Uterus (tissue), 4 donors: ENCODE measurements at places on chromosomes 5 and 9. TPM values are rescaled to one million over a fixed set of nuclear protein-coding genes. Genes with fewer than 3 reads are reported as not detected.

Gene CNTRL
- 23.5 TPM for total RNA-seq

Gene MARCOL
- not detected for total RNA-seq

Gene CDKN2B
- 1.8 TPM for total RNA-seq

Gene TIMD4
- total RNA-seq, result not detected

Gene ENTREP1
- 0.59 TPM for total RNA-seq

Gene AGXT2
- not detected for total RNA-seq

- peak; percentile 72 for DNase-seq
Observed at GRCh38 chr5:179270581-179271427, 74.5 kb downstream of the ADAMTS2 start.

GRCh38 chr5:109407913-109408312, 1.9 kb downstream of the PJA2 start:
- no peak for DNase-seq

- no peak for DNase-seq
Observed at GRCh38 chr9:11506980-11507379, 894.2 kb upstream of the PTPRD start.

DNA sequence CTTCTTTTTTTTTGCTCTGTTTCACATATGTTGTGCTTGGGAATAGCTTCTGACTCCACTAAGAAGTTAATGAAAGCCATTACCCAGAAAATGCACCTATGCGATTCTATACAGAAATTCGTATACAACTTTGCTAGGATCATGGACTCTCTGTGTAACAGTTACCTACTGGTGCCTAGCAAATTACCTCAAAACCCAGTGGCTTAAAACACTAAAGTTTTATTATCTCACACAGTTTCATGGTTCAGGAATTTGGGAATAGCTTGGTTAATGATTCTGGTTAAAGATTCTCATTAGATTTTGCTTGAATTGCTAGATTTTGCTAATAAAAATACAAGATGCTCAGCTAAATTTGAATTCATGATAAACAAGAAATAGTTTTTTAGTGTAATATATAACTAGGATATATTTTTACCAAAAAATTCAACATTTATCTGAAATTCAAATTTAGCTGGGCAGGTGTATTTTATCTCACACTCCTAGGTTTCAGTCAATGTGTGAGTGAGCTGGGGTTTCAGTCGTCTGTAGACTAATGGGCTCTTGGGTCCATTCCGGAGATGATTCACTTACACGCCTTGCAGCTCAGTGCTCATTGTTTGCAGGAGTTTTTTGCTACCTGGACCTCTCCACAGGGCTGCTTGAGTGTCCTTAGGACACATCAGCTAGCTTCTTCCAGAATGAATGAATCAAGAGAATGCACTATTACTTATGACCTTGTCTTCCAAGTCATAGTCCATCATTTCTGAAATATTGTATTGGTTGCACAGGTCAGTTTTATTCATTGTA, 75.1 kb downstream of the MROH2B start:
- DNase-seq, result no peak

DNA sequence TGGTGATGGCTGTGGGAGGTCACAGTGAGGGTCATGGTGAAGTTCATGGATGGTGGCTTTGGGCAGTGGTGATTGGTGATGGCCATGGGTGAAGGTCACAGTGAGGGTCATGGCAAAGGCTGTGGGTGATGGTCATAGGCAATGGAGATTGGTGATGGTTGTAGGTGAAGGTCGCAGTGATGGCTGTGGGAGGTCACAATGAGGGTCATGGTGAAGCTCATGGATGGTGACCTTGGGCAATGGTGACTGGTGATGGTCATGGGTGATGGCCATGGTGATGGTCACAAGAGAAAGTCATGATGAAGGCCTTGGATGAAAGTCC, 115.6 kb upstream of the IRX4 start:
- no peak for DNase-seq

GRCh38 chr9:136244969-136245218, 718 bp downstream of the QSOX2 start:
- no peak for DNase-seq

GRCh38 chr9:121863955-121864354, 212.5 kb downstream of the DAB2IP start:
- no peak for DNase-seq

- DNase-seq, result no peak
Observed at GRCh38 chr5:172199446-172199845, 5.5 kb downstream of the EFCAB9 start.

GRCh38 chr5:95730011-95730700, 980 bp upstream of the RHOBTB3 start:
- no peak for DNase-seq

GRCh38 chr5:107322936-107323335, 347.8 kb downstream of the EFNA5 start:
- no peak for DNase-seq

DNA sequence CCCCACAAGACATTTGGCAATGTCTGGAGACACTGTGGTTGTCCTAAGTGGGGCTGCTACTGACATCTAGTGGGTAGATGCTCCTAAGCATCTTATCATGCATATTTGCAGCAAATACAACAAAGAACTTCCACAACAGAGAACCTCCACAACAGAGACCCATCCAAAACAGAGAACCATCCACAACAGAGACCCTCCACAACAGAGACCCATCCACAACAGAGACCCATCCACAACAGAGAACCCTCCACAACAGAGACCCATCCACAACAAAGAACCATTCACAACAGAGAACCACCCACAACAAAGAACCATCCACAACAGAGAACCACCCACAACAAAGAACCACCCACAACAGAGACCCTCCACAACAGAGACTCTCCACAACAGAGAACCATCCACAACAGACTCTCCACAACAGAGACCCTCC, 32.8 kb downstream of the ARPC5L start:
- no peak for DNase-seq

DNA sequence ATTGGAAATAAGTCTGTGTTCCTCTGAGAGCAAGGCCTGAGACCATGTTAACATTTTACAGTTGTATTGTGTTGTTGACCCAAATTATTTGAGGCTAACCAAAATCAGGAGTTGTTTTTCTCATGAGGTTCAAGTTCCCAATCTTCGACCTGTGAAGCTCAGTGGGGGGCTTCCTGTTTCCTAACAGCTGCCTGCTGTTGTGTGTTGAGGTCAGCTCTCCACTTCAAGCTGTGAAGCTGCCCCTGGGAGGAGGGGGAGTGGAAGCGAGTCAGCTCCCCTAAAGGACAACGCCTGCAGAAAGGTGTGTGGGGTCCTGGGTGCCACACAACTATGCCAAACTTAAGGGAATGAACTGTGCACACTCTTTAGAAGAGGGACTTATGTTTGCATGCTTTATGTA, 295.5 kb downstream of the IRX1 start:
- no peak for DNase-seq

- no peak for DNase-seq
Observed at GRCh38 chr9:89471390-89471789, 26.5 kb downstream of the SEMA4D start.

DNA sequence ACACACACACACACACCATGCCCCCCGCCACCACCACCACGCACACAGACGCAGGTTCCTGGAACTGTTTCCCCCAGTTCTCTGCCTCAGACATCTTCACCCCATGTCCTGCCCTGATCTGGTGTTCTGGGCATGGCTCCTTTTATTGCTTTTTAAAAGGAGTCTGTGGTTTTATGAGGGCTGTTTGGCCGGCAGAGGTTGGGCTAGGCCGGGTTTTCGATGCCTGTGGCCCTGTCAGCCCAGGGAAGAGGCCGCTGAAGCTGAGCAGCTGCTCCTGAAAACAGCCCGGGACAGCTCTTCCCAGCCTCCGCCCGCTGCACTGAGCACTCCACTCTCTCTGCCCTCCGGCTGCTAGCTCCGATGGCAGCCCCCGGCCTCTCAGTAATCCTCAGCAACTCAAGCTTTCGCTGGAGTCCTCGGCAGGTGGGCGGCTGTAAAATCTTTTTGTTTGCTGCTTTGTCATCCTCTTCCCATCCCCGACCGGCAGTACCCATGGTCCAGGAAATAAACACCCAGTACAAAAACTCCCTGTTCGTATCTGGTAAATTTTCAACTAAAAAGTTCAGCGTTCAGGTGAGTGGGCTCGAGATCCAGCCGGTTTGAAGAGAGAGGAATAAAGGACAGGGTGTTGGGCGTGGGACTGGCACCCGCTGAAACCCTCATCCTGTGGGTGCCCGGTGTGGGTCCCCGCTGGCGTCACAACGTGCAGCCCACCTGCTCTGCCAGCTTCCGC, 103.0 kb upstream of the ERCC6L2 start:
- peak; percentile 49 for DNase-seq

DNA sequence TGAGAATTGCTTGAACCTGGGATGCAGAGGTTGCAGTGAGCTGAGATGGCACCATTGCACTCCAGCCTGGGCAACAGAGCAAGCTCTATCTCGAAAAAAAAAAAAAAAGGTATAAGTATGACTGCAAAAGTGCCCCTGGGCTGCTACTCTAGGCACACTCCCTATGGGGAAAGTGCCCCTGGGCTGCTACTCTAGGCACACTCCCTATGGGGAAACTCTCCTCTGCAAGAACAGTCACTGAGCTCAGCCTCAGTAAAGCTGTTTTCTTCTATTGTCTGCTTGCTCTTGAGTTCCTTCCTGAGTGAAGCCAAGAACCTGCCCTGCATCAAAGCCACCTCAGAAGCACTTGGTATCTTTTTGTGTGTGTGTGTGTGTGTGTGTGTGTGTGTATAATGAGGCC, 20.9 kb upstream of the TENT2 start:
- DNase-seq, result no peak

DNA sequence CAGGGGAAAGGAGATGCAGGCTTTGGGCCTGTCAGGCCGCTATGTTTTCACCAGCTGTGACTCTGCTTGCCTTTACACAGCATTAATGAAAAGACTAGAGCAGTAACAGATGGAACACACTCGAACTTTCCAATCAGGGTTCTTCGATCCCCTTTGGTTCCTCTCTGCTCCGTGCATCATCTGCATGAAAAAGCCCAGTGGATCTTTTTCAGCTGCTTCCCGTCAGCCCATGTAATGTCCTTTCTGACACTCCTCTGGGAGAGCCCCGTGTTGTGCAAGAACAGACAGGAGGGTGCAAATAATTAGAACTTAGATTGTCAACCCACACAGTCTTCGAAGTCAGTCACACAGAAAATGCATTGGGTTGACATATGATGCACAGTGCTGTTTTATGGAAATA, 448.9 kb upstream of the ZNF462 start:
- DNase-seq, result no peak

- no peak for DNase-seq
Observed at GRCh38 chr9:92917176-92917800, 30.0 kb upstream of the FGD3 start.

DNA sequence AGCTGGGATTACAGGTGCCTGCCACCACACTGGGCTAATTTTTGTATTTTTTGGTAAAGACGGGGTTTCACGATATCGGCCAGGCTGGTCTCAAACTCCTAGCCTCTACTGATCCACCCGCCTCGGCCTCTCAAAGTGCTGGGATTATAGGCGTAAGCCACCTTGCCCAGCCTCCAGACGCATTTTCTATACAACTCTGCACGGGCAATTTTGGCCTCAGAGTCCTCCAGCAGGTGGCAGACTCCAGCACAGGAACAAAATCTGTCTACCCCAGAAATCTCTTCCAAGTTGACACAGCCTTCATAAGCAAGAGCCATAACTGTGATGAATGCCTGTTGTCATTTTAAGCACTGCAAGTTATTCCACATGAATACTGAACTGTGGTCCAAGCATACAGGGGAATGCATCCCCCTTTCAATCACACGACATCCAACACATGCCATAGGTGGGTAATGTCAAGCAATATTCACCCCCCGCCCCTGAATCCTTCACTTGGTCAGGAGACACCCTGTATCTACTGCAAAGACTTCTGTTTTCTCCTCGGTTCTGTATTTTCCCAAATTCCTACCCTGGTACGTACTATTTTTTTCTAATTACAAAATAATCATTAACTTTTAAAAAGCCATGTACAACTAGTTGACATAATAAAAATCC, 50.8 kb downstream of the ALDH7A1 start:
- DNase-seq, result no peak

DNA sequence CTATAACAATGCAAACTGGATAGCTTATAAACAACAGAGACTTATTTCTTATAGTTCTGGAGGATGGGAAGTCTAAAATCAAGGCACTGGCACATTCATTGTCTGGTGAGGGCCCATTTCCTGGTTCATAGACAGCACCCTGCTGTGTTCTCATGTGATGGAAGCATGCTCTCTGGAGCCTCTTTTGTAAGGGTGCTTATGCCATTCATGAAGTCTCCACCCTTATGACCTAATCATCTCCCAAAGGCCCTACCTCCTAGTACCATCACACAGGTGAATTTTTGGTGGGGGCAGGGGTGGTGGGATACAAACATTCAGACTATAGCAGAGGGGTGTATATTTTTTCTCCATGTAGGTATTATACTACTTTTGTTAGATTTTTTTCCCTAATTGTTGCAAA, 92.4 kb downstream of the UNC13B start:
- DNase-seq, result no peak

- no peak for DNase-seq
Observed at GRCh38 chr5:172085738-172086137, 79.3 kb upstream of the FBXW11 start.

- DNase-seq, result peak; percentile 82
Observed at GRCh38 chr5:147509710-147510651, at the start of gene DPYSL3. Gene DPYSL3 (minus strand): TSS chr5:147510068. CDS start chr5:147509858, 210 bp downstream.

DNA sequence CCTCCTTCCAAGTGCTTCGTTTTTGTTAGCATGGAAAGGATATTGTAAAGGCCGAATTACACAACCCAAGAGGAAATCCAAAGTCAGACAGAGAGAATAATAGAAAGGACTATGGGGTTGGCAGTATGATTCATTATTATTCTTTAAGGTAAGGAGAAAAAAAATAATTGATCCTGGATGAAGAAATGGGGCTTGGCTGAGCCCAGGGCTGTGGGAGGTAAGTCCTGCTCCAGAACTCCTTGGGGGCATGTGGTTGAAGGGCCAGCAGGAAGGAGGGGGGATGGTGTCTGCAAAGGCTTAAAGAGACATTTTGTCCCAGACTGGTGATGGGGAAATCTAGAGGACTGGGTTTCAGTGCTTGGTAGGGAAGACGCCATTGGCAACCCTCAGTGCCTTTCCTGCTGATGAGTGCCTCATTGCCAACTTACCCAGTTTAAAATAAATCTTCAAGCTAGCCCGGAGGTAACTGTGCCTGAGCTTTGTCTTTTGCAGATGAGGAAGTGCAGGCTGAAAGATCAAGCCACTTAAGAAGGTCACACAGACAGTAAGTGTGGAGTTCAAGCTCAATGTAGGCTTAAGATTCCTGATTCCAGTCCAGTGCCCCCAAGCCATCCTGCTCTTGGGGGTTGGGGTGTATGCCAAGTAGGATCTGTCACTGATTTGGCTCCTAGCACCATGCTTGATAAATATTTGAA, 30.2 kb downstream of the FOXI1 start:
- no peak for DNase-seq

- no peak for DNase-seq
Observed at GRCh38 chr9:78671785-78672184, 374.9 kb downstream of the PSAT1 start.

- DNase-seq, result no peak
Observed at GRCh38 chr5:175092691-175093090, 351.3 kb downstream of the DRD1 start.

GRCh38 chr5:39599721-39600431, 175.1 kb upstream of the DAB2 start:
- no peak for DNase-seq

GRCh38 chr5:159120446-159120845, 20.7 kb upstream of the EBF1 start:
- no peak for DNase-seq

- DNase-seq, result no peak
Observed at GRCh38 chr5:39765366-39765765, 340.6 kb upstream of the DAB2 start.
